SJSA1 (cell line): ENCODE measurements at places on chromosomes 6 and 20.

GRCh38 chr6:53159558-53159957 is 10.9 kb upstream of the GCM1 start:
- DNase-seq = no peak

GRCh38 chr20:49853640-49854039 is 41.0 kb downstream of the SLC9A8 start:
- peak; percentile 46 for DNase-seq

GRCh38 chr20:50475681-50476292 is 34.4 kb upstream of the PTPN1 start:
- DNase-seq = no peak

DNA sequence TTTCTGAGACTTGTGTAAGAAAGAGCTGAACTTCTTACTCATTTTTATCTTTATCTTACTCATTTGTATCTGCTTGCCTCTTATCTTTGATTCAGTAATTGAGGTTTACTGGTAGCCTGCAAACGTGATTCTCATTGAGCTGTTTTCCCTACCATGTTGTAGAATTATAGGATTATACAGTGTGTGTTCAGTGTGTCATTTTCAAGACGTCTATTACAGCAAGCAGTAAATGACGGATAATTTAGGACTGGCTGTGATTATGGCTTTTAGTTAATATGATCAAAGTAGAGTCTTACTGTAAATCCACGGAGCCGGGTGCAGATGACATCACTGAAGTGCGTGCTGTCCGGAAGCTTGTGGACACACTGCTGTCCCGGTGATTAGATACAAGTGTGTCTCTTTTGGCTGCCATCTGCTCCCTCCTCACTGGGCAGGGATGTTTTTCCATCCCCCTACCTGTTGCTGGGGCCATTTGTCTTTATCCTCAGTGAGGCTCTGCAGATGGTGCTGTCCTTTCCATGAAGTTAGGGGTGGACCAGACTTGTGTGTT is 6.0 kb downstream of the NELFCD start:
- no peak for DNase-seq

GRCh38 chr20:23061262-23061661 is 11.8 kb upstream of the THBD start:
- DNase-seq = no peak

- no peak for DNase-seq
These were observed 152.4 kb upstream of the COL21A1 start for GRCh38 chr6:56399672-56400263.

- no peak for DNase-seq
These were observed 8.2 kb upstream of the LY86 start for GRCh38 chr6:6580225-6580856.

DNA sequence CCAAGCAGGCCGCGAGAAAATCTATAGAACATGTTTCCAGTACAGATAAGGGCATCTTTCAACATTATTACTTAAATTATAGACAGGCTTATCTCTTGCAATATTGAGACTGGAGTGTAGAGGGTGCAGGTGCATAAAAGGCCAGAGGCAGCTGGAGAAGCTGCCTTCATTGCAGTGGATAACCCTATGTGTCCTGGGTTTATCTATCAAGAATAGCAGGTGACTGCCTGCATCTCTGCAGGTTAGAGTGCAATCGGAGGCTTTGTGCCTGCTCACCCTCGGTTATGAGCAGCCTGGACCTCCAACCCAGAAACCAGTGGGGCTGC is 28.7 kb upstream of the ECI2 start:
- no peak for DNase-seq
